ENCODE measurements at places on chromosomes 13 and 19. TPM values are rescaled to one million over a fixed set of nuclear protein-coding genes. Genes with fewer than 3 reads are reported as not detected.

ITGBL1 gene
- polyA plus RNA-seq = 0.90 TPM

A1BG gene
- 0.57 TPM for polyA plus RNA-seq

TJP3 gene
- polyA plus RNA-seq = 7.5 TPM

TGFB1 gene
- polyA plus RNA-seq = 30.8 TPM

ARRDC5 gene
- polyA plus RNA-seq = not detected

SPIB gene
- 1.00 TPM for polyA plus RNA-seq

ZNF649 gene
- polyA plus RNA-seq = 33.5 TPM

GRCh38 chr13:87131611-87132010, 539.6 kb upstream of the SLITRK5 start:
- no peak for DNase-seq

- no peak for DNase-seq
Measured at GRCh38 chr13:109156181-109156935, 526.9 kb downstream of the MYO16 start.

DNA sequence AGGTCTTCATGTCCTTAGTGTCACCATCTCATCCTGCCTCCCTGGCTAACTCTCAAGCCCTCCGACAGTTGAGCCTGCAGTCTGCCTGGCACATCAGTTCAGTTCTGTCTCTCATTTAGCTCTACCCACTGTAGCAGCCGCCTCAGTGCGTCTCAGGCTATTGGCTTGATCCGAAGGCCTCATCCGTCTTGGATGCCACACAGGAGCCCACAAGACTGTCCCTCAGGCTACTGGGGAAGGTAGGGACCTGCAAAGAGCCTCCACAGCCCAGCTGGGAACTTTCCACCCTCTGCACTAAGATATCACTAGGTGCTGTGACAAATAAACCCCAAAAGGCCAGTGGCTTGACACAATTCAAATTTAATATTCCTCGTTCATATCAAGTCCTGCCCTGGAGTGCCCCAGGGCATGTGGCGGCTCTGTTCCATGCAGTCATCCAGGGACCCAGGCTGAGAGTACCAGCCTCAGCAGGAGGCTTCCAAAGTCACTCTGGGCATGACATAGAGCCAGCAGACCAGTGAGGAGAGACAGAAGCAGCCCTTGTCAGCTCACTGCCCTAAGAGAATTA, 5.7 kb downstream of the VSTM2B start:
- no peak for DNase-seq

GRCh38 chr19:850221-850978, 1.7 kb upstream of the ELANE start:
- no peak for DNase-seq

- DNase-seq = no peak
Measured at GRCh38 chr13:104206450-104207044, 1140.3 kb upstream of the SLC10A2 start.

- no peak for DNase-seq
Measured at GRCh38 chr13:29210676-29211075, 384.8 kb downstream of the SLC7A1 start.

Data from left kidney (tissue), 8 donors.